ENCODE measurements at places on chromosomes 16 and 17.

DNA sequence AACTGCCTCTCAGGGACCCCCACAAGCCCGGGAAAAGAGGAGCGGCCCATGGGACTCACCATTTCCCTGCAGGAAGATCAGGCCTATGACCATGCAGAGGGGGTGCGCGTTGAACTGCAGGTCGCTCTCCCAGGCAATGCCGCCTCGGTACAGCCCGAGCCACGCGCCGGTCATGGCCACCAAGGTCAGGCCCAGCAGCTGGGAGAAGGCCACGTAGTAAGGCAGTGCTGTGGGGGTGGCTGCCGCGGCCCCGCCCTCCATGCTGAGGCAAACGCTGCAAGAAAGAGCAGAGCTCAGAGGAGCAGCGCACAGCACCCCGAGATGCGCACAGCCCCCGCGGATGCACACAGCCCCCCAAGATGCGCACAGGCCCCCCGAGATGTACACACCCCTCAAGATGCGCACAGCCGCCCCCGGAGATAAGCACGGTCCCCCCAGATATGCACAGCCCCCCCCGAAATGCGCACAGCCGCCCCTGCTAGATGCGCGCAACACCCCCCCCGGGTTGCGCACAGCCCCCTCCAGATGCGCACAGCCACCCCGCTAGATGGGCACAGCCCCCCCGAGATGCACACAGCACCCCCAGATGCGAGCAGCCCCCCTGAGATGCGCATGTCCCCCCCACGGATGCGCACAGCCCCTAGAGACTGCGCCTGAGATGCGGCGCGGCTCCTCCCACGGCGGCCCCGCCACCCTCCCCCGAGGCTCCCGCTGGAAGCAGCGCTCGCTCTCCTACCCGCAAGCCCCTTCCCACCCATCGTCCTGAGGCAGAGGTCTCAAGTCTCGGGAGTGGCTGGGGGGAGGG, 8.6 kb downstream of the CYB561 start:
- DNase-seq, result no peak

DNA sequence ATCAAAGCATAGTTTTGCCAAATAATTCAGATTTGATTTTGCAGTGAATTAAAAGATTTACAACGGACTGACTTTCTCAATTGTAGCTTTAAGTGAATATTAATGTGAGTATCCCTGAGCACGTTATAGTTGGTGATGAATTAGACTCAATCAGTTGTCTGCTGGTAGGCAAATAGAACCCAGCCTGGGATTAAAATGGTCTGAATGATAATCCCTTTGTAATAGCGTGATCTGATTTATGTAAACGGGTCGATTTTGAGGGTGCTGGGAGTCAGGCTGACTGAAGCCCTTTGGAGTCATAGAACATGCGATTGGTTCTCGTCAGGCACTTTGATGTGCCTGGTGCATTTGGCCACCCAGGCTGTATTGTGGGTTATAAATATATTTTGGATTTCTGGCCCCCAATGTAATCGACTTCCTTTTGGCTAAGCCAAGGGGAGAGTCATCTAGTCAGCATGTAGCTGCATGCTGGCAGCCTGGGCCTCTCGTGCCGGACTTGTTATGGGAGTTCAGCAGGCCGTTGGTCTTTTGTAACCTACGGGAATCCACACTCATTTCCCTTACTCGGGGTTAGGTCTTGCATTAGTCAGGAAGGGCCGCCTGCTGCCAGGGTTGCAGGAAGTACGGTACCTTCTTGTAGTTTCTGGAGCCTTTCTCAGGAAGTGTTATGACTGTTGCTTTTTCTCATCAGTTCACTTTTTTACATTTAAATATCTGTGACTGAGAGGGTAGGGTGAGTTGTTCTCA, 5.4 kb downstream of the PGS1 start:
- peak; percentile 75 for DNase-seq

- no peak for DNase-seq
These were observed 4.4 kb downstream of the LGALS9 start for GRCh38 chr17:27635275-27635823.

DNA sequence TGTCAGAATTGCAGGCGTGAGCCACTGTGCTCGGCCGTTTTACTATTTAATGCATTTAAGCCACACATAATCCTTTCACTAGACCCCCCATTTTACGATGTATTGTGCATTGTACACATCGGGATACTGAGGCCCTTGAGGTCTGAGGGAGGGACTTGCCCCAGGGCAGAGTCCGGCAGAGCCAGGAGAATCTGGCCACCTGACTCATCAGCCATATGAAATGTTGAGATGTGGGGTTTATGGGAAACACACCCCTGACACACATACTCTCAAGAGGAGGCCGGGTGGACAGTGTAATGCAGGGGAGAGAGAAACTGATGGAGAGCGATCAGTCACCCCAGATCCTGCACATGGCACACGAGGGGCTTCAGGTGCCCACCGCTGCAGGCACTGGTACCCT, 196.6 kb downstream of the ZNF423 start:
- DNase-seq, result no peak

DNA sequence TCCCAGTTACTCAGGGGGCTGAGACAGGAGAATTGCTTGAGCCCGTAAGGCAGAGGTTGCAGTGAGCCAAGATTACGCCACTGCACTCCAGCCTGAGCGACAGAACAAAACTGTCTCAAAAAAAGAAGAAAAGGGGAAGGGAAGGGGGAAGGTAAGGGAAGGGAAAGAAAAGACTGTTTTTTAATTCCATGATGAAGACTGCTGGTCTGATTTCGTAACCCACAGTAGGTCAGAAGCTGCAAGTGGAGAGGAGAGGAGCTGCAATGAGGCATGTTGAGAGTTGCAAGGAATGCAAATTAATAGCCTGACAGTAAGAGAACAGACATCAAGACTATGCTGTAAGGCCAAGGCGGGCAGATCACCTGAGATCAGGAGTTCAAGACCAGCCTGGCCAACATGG, 33.3 kb downstream of the HELZ start:
- DNase-seq, result no peak

GRCh38 chr16:10033556-10033955, 148.7 kb downstream of the GRIN2A start:
- no peak for DNase-seq

DNA sequence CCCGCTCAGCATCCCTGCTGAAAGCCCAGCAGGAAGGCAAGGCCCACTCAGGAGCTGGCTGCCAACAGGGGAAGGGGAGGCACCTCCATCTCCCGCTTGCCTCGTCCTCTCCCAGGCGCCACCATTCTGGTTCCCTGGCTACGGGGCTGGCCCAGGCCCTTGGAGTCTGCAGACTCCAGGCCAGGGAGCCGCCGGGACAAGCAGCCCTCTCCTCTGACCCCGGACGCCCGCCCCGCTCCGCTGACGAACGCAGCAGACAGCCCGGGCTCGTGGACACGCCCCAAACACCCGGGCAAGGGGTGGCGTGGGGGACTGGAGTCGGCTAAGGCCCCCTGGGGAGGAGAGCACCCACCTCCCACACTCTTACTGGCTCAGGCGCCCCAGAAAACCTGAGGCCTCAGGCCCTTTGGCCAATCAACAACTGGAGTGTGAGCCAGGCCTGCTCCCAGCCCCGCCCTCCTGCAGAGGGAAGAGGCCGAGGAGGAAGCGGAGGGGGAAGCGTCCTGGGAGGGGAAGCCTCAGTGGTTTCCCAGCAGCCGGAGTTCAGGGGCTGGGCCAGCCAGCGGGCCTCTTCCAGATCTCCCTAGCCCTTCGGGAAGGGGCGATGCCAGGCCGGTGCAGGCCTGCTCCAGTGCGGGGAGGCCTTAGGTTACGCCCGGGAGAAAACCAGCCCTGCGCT, 4.2 kb downstream of the MNT start:
- DNase-seq, result peak; percentile 70

GRCh38 chr17:81556175-81556691, 4.1 kb upstream of the FAAP100 start:
- no peak for DNase-seq

- no peak for DNase-seq
These were observed 14.3 kb downstream of the KATNIP start for GRCh38 chr16:27564224-27564623.

DNA sequence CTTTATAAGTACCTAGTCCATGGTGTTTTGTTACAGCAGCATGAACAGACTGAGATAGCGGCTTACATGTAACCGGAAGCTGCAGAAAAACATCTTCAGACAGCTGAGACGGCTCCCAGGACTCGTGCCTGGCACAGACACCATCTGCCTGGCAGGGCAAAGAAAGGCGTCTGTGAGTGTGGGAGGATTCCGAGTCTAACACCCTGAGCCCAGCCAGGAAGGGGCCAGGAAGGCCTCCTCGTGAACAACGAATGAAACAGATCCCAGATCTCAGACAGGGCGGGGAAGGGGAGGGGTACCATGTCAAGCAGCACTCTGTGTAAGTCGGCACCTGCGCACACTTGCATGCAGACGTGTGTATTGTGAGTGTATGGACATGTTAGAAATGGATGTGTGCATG, 4.4 kb upstream of the CSNK1D start:
- DNase-seq, result no peak

DNA sequence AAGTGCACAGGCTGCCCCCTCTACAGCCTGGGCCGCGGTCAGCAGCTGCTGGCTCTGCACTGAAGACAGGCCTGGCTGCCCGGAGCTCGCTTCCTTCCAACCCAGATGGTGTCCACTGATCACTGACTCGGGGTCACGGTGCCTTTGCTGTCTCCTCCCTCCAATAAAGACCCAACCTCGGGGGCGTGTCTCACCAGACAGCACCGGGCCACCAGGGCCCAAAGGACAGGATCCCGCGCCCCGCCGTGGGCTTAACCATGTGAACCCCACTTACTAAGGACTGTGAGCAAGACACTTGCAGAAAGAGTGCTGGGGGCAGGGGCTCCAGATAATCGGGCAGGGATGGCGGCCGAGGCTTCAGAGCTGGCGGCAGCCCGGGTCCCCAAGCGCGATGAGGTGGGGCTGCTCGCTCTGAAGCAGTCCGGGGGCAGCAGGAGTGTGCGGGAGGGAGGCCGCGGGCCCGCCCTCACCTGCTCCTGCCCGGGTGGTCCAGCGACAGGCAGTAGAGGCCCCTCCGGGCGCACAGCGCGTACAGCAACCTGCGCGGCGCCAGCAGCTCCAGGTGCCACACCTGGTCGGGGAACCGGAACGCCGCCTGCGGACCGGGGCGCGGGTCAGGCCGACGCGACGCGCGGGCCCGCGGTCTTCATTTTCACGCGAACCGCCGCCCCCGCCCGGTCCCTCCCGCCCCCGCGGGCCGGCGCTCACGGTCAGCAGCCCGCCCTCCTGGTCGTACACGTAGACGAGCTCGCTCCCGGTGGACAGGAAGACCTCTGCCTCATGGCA, 502 bp downstream of the FAAP100 start:
- no peak for DNase-seq

GRCh38 chr16:4016658-4017057, 99.6 kb downstream of the ADCY9 start:
- DNase-seq, result no peak

Data from activated T-cell treated with anti-CD3 and anti-CD28 coated beads, Interleukin-2, amount 50 U/mL, for 24 hours (primary cell).